ENCODE measurements at places on chromosomes 16 and 17.
A peak's percentile ranks its signal among the peaks of the same experiment; 100 is the strongest.

- DNase-seq = no peak
Measured at GRCh38 chr17:50467114-50467854, 1.4 kb downstream of the CHAD start.

GRCh38 chr17:10162096-10162495 lies 36.3 kb downstream of the GAS7 start:
- no peak for DNase-seq

- no peak for DNase-seq
Measured at GRCh38 chr17:74215342-74215727, 2.0 kb downstream of the TTYH2 start.

- DNase-seq = peak; percentile 94
Measured at GRCh38 chr17:44775136-44775837, 16.5 kb downstream of the ADAM11 start.

- DNase-seq = no peak
Measured at GRCh38 chr17:3503285-3503684, 27.5 kb downstream of the ASPA start.

DNA sequence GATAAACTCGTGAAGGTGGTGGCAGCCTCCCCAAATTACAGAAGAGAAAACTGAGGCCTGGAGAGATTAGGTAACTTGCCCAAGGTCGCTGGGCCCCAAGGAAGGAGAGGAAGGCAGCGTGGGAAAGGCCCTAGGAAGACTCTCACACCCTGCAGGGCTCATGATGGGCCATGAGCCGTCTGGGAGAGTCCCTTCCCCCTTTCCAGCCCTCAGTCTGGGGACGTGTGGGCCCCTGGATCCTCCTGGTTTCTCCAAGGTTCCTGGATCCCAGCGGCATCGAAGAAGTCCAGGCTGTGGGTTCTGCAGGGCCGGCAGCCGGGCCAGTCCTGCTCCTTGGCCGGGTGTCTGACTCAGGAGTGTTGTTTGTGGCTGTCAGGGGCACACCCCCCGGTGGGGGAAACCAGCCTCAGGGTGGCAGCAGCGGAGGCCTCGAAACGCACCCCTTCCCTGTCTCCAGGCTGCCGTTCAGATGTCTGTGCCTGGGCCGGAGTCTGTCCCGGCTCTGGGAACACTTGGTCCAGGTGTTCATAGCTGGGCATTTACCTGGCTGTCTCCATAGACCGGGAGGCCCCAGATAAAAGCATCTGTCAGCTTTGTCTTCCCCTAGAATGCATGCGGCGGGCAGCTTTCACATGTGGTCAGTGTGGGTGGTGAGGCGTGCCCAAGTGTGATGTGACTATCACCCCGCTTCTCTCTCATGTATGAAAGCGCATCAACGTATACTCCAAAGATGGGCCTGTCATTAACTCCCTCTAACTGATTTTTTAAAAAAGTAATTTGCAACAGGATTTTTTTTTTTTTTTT lies 3.7 kb upstream of the RAP1GAP2 start:
- no peak for DNase-seq

DNA sequence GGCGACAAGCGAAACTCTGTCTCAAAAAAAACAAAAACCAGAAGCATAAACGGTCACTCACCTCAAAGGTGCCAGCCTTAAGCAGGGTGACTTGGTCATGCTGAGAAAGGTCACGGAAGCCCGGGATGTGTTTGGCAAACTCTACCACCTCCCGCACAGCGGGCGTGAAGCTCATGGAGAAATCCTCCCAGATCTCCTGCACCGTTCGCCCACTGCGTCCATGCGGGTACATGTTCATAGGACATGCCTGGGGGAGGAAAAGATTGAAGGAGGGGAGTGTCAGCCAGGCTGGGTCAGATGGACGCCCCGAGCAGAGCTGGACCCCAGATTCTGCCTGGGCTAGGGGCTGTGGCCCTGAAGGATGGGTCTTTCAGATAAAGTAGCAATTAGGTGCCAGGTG lies 5.5 kb downstream of the NR1D1 start:
- no peak for DNase-seq

- no peak for DNase-seq
Measured at GRCh38 chr17:13134076-13134475, 116.2 kb upstream of the ELAC2 start.

GRCh38 chr17:45149669-45150664 lies 1.7 kb downstream of the HEXIM1 start:
- no peak for DNase-seq

- no peak for DNase-seq
Measured at GRCh38 chr17:70934231-70934630, 764.9 kb downstream of the KCNJ2 start.

GRCh38 chr17:67855504-67856324 lies 30.4 kb downstream of the BPTF start:
- no peak for DNase-seq

- no peak for DNase-seq
Measured at GRCh38 chr17:35373984-35374765, 754 bp upstream of the SLFN11 start.

DNA sequence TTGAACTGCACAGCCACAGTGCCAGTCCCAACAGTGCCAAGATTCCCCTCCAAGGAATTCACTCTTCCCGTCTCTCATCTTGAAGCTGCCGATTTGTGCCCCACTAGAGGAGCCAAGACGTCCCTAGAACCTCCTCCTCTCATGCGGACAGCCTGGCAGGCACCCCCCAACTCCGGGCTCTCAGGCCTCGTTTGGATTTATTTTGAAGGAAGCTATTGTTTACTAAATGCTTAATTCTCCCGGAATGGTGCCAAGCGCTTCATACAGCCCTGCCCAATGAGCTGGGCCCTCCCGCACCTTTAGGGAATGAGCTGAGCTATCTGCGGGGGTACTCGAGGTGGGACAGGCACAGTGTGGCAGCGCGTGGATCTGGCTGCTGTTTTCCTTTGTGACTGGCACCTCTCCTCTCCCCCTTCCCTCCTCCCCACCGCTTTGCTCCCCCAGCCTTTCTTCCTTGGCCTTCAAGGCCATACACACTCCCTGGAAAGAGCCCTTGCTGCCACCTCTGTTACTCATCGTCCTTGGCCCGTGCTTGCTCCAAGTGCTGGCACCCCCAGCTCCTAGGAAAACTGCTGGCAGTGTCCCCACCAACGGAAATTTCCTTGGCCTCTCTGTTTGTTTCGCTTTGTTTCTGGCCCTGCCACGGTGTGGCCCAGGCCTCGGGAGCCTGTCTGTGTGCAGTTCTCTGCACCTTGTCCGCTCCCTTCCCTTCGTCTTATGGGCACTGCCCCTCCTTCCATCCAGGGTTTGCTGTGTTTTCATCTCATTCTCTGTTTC lies 49.9 kb upstream of the CDR2 start:
- DNase-seq = no peak

DNA sequence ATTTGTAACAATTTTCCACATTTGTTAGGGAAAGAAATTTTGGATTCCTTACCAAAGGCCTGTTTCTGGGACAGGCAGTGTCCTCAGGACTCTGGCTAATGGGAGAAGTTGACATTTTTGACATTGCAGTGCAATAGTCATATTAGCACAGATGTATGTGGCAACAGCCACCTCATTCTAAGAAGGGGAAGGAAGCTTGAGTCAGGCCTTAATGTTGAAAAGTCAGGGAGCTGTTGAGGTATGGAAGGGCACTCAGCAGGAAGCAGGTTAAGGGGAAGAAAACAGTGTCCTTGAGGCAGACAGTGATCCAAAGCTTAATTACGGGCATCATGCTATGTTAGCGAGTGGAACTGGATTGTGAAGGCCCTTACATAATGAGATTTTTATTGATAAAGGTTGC lies 20.9 kb downstream of the AKTIP start:
- no peak for DNase-seq

GRCh38 chr17:39627712-39628516 lies 1.2 kb downstream of the PPP1R1B start:
- DNase-seq = no peak

DNA sequence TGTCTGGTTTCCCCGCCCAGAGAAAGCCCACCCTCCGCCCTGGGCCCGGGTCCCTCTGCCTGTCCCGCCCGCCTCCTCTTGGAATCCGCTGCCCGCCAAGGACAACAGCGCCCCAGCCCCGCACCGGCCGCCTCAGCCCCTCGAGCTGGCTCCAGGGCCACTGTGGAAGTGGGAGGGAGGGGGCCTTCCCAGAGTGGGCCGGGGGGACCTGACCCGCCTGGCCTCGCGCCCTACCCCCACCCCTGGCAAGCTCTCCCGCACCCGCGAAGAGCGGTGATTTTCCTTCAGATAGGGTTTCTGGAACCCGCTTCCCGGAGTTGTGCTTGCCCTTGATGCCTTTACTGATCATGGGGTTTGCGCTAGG lies 2.3 kb upstream of the CBX8 start:
- DNase-seq = no peak

DNA sequence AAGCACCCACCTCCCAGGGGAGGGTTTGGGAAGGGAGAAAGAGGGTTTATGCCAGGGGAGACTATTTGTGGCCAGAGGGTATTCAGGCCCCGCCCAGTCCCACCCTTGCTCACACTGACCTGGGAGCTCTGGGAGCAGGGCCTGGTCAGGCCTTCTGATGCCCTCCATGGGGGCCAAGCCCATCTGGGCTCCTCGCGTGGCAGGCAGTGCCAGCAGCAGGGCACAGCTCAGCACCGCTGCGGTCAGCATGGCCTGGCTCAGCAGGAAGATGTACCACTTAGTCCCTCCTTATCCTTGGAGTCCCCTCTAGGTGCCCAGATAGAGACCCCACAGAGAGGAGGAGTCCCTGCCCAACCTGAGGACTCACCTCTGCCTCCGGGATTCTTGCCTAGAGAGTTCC lies at the start of gene AGRP:
Gene AGRP, minus strand, starts transcription at position 398 of the 400 bp plus-strand sequence. Its CDS starts 149 bp downstream, at position 249.
- no peak for DNase-seq

DNA sequence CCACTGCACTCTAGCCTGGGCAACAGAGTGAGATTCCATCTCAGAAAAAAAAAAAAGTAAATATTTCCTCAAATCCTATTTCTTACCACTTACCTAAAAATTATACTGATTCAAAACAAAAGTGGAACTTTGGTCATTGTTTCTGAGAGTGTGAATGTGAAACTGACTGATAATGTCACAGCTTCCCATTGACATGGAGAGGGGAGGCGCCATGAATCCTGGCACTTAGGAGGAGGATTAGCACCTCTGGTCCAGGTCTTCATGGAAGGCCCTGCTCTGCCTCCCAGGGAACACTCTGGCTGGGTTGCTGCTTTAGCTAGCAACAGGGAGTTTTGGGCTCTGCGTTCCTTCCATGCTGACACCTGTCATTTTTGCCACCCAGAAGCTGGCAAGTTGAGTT lies 154.3 kb upstream of the SALL1 start:
- DNase-seq = no peak

- no peak for DNase-seq
Measured at GRCh38 chr16:27387724-27388123, 14.2 kb upstream of the IL21R start.

DNA sequence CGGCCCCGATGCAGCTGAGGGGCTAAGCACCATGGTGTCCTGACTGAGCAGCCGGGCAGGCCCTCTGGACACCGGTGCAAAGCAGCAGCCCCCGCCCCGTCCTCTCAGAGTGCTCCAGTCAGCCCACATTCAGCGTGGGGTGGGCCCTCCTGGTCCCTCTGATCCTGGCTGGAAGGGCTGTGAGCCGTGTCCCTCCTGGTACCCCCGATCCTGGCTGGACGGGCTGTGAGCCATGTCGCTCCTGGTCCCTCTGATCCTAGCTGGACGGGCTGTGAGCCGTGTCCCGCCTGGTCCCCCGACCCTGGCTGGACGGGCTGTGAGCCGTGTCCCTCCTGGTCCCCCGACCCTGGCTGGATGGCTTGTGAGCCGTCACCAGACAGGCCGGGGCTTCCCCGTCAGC lies 26.9 kb upstream of the ACSF3 start:
- DNase-seq = no peak

- no peak for DNase-seq
Measured at GRCh38 chr17:3213587-3213986, 6.1 kb downstream of the OR1A1 start.

- no peak for DNase-seq
Measured at GRCh38 chr16:8481810-8482209, 108.5 kb downstream of the TMEM114 start.

GRCh38 chr17:42571435-42572225 lies 4.7 kb downstream of the MLX start:
- no peak for DNase-seq

DNA sequence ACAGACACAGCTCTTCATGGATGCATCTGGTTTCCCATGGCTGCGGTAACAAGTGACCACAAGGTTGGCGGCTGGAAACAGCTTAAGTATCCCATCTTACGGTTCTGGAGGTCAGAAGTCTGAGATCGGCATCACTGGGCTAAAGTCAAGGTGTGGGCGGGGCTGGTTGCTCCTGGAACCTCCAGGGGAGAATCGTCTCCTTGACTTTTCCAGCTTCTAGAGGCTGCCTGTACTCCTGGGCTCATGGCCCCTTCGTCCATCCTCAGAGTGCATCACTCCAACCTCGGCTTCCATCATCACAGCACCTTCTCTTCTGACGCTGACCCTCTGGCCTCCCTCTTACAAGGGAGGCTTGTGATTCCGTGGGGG lies 12.9 kb upstream of the CRISPLD2 start:
- DNase-seq = no peak

- DNase-seq = peak; percentile 48
Measured at GRCh38 chr17:41738077-41738800, 3.8 kb upstream of the HAP1 start.

DNA sequence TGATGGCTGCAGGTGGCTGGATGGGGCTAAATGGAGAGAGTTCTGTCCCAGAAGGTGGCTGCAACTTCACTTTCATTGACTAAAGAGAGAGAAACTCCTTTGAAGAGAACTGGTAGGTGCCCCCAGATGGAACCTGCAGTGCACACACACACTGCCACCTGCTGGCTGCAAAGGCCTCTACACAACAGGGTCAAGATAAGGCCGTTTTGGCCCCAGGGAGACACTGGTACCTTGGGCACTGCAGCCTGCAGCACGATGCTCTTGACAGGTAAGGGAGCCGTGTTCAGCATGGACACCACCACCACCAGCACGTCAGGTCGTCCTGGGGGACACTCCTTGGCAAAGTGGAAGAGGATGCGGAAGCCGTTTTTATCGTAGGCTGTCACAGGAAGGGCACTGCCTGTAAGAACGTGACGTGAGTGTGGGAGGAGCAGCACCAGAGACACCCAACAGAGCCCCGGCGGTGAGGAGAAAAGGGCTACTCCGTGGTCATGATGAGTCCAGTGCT lies 22.7 kb downstream of the GGA3 start:
- peak; percentile 39 for DNase-seq

- DNase-seq = no peak
Measured at GRCh38 chr17:43733956-43734355, 24.6 kb downstream of the SOST start.

DNA sequence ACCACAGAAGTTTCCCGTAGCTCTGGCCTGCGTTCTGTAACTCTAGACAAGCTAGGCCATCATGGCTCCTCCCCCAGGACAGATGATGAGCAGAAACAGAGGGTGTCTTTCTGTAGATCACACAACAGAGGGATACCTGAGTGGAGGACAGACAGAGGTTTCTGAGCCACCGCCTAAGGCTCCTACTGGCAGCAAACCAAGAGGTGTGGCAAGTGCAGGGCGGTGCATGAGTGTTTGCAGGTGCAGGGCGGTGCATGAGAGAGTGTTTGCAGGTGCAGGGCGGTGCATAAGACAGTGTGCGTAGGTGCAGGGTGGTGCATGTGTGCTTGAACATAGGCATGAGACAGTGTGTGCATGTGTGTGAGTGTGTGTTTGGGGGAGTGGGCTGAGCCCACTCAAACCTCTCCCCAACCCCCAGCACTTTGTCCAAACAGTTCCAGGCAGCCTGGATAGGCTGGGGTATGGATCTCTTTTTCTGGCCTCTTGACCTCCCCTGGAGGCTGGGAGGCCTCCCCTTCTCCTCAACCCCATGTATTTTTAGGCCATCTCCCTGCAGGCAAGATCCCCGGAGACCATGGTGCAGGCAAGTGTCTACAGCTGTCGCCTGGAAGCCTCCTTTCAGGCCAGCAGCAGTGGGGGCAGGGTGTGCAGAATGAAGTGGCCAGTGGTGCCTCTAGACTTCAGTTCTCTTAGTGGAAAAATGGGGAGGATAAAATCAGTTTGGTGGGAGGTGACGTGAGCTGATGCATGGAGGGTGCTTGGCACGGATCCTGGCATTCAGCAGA lies 53.4 kb upstream of the CBX4 start:
- no peak for DNase-seq
